ENCODE measurements at places on chromosomes 2 and 18.

GRCh38 chr18:74062037-74062436 lies 85.6 kb downstream of the FBXO15 start:
- no peak for DNase-seq

DNA sequence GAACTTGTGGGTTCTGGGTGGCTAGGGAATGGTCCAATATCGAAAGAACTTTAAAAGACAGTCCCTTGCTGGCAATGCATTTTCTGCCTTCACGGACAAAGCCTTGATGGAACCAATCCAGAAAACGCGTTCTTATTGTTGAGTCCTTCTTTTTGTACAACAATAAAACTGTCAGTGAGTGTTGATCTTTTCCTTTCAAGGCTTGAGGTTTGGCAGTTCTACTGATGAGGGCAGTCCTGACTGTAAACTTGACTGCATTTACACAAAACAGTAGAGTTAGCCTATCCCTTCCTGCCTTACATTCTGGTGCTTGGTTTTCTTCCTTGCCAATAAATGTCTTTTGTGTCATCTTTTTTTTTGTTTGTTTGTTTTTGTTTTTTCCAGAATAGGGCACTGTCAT lies 2.5 kb upstream of the UGT1A7 start:
- no peak for DNase-seq

- DNase-seq = no peak
Measured at GRCh38 chr2:145598434-145598833, 1078.5 kb upstream of the ZEB2 start.

DNA sequence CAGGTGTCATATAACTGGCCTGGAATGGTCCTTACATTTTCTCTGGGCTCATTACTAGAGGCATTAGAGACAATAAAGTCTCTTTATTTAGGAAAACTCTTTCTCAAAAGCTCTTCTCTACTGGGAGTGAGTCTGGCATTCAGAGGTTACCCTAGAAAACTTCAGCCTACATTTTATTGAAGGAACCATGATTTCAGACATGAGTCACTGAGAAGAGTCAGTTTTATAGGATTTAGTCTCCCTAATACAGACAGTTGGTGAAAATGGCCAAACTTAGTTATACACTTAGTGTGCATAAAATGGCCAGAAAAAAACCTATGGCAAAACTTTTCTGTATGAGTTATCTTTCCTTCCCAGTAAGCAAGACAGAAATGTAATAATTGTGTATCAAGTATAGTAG lies 689.4 kb downstream of the ZEB2 start:
- no peak for DNase-seq

- no peak for DNase-seq
Measured at GRCh38 chr2:179581605-179582004, 279.8 kb downstream of the ZNF385B start.

GRCh38 chr2:212815453-212815852 lies 276.9 kb upstream of the ERBB4 start:
- DNase-seq = no peak

DNA sequence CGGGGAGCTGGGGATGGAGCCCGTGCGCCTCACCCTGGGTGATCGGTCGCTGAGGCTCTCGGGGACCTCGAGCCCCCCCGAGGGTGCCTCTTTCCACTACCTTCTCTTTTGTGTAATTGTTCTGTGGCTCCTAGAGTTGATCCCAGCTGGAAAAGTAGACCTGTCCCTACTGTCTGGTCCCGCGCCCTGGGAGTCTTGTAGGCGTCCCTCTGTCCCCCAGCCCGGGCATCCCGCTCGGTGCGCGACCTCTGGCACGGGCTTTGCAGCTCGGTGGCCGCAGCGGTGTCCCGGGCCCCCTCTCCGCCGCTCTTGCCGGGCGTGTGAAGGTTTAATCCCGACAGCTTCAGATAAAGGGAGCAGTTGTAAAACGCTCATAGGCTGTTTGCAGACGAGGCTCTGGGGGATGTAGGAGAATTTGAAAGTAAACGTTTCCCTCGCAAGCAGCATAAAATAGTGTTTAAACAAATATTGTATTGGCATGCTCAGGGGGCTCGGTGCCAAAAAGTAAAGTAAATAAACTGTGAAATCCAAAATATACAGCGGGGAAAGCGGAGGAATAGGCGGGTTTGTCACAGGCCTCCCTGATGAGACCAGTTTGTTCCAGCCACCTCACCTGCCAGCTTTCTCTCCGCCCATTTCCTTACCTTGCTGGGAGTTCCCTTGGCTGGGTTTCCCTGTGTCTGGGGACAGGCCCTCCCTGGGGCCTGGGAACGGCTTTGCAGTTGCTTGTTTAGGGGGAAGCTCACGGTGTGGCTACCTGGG lies 1.9 kb downstream of the GLI2 start:
- DNase-seq = no peak

DNA sequence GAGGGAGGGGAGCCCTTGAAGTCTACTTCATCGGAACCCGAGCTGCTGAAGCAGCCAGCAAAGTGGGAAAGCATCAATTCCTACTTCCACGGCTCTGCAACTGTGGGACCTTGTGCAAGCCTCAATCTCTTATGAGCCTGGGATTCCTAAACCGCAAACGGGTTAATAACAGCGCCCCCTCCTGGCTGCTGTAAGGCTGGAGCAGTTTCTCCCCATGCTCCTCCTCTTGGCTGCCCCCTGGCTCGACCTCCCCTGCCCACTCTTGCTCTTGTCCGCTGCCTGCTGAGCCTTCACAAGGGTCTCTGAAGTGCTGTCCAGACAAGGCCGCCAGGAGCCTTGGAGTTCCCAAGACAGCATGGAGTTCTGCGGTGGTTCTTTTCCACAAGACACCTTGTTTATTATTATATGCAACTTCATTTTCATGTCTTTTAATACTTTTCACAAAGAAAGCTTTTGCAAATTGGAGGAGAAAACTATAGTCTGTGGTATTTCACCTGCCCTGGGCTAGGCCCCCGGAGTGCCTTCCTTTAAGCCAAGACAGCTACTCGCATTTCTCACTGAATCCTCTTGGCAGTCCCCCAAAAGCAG lies 157.2 kb downstream of the DDX1 start:
- no peak for DNase-seq

- DNase-seq = no peak
Measured at GRCh38 chr2:172680436-172681068, 55.1 kb upstream of the RAPGEF4 start.

GRCh38 chr18:3898861-3899613 lies 449.1 kb downstream of the TGIF1 start:
- no peak for DNase-seq

GRCh38 chr2:205872716-205873115 lies 190.4 kb downstream of the NRP2 start:
- no peak for DNase-seq

DNA sequence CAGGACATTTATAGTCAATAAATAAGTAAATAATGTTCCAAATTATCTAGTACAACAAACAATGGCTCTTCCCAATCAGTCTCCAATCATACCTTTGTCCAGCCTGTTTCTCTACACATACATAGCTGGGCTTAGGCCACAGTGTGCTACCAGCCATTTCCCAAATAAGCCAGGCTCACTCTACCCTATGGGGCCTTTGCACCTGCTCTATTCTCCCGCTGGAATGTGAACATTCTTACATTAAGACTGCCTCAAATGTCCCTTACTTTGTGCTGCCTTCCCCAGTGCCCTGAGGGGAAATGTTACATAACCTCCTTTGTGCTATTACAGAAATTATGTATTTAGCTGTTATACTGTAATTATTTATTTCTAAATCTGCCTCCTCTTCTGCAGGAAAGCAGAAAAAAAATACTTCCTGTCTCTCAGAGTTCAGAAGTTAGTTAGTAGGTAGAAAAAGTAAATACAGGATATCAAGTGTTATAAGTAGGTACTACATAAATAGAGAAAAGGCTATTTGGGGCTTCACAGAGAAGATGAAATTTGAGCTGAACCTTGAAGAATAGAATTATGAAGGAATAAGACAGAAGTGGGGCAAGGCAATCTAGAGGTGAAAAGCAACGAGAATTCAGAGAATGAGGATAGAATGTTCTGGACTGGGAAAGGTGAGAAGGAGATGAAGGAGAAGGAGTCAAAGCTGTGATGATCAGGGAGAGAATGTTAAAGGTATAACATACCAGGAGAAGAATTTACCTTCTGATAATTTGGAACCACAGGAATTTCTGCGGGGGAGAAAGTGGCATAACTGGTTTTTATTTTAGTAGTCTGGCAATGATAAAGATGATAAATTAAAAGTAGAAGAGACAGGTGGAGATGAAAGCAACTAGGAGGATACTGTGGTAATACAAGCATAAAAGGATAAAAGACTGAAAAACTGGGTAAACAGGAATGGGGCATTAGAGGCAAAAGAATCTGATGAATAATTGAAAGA lies 37.0 kb downstream of the ROCK1 start:
- no peak for DNase-seq

DNA sequence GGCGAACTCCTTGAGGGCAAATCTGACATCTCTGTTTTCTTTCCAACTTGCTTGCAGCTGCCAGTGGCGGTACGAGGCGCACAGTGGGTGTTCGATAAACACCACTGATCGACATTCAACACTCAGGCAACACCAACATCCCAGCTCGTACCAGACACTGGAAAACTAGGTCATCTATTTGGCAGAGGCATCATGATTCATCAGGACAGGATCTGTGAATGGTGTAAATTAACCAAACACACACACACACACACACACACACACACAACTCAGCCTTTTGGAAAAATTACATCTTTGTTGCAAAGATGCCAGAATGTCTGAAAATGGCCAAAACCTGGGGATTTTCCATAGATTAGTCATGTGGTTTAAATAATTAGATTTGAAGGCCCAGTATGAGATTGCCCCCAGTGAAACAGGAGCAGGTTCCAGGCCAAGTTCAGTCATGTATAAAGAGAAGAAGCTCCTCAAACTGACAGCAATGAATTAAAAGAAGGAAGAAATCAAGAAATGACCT lies 150.5 kb upstream of the NCKAP5 start:
- no peak for DNase-seq

All from upper lobe of right lung (tissue), 1 donor.